Suppressor macrophage treated with lipopolysaccharide for 4 hours (primary cell): ENCODE measurements at places on chromosomes 12 and 14.
A peak's percentile ranks its signal among the peaks of the same experiment; 100 is the strongest.

DNA sequence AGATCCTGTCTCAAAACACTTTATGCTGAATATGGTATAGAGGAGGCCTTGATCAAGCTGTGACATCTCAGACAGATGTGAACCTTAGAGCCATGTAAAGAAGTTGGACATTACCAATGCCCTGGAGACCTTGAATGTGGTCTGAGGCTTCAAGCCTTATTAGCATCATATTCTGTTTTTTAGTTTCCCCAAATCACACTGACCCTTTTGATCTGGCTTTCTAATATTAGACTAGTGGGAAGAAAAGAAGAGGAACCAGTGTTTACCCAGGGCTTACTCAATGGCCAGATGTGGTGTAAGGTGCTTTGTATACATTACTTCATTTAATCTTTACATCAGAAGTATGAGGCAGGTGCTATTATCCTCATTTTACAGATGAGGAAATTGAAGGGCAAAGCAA, 10.6 kb upstream of the TBPL2 start:
- peak; percentile 15 for DNase-seq

DNA sequence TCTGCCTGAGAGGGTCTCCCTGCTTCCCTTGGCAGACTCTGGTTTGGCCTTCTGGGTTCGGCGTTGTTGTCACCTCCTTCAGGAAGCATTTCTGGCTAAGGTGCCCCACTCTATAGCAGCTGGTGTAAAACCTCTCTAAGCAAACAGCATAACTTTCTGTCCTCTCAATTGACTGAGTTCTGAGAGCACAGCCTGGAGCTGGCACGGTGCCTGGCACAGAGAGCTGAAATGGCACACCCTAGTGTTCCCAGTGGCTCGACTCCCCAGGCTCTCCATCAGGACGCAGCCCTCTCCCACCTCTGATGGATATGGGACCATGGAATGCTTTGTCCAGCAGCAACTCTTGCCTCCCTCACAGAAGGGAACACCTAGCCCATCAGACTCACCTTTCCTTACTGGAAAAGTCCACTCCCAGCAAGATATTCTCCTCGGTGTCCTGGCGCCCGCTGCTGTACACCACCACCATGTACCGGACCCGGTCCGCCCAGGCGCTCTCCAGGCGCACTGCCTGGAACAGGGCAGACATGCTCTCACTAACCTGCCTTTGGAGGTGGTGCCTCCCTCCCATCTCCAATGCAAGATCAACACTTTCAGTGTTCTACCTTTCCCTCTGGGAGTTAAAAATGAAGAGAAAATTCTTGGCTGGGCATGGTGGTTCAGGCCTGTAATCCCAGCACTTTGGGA, 40.6 kb downstream of the SSH1 start:
- DNase-seq, result no peak

- DNase-seq, result no peak
These were observed 124.8 kb downstream of the GLT1D1 start for GRCh38 chr12:128978067-128978466.

GRCh38 chr12:105426766-105427165, 96.3 kb downstream of the C12orf75 start:
- DNase-seq, result no peak

DNA sequence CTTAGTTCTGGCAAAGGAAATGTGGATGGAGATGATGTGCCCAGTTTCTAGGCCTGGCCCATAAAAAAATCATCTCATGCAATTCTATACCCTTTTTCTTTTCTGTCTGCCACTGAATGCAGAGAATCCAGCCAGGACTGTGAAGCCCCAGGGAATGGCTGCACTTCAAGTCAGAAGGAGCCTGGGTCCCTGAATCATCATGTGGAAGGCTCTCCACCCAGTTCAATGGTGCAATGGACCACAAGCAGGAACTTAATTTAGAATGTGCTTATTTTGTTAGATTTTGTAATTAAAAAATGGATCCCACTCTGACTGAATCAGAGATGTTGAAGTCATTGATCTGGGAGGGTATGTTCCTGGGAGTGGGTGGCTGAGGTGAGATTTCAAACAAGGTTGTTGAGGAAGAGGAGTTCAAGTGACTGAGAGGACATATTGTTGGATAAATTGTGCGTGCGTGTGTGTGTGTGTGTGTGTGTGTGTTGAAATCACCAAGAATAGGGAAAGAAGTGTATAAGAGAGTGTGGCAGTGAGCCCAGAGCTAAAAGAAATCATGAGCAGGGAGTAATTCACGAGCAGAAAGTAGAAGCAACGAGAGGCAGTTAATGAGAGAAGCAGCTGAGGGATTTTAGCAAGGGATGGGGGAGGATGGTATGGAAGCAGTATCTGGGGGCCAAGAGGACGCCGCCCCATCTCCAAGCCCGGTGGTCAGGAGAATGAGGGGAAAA, 125.4 kb downstream of the TMX1 start:
- no peak for DNase-seq

DNA sequence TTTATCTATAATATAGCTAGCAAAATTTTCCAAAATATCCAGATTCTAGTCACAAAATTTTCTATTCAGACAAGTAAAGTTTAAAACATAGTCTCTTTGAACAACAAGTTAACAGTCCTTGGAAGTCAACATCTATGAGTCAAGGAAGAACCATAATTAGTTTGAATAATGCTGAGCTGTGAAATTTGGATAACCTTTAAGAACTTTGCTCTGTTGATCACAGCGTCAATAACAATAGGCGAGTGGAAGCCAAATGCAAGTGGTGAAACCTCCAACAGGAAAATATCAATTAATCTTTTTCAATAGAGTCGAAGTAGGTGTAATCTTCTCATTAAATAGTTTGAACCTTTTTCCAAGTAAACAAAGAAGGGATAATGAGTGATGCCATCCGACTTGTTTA, 466.6 kb downstream of the FOXG1 start:
- no peak for DNase-seq

GRCh38 chr12:2957816-2958431, 1.3 kb upstream of the TEAD4 start:
- DNase-seq, result no peak

GRCh38 chr12:117671734-117672133, 297.1 kb downstream of the KSR2 start:
- peak; percentile 11 for DNase-seq

DNA sequence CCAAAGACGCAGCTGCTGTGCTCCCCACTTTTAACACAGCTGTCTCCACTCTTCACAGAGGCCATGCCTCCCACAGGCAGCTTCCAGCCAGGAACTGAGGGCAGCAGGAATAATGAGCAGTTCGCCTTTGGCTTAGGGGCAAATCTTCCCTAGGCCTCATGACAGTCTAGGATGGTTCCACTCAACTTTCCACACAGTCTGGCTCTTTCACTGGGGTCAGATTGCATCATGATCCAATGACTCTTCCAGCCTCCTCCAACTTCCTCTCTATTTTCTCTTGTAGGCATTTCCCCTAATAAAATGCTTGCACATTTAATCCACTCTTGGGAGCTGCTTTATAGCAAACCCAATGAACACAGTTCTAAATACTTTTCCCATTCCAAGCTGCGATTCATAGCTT, 271.6 kb upstream of the ATP2B1 start:
- peak; percentile 86 for DNase-seq

DNA sequence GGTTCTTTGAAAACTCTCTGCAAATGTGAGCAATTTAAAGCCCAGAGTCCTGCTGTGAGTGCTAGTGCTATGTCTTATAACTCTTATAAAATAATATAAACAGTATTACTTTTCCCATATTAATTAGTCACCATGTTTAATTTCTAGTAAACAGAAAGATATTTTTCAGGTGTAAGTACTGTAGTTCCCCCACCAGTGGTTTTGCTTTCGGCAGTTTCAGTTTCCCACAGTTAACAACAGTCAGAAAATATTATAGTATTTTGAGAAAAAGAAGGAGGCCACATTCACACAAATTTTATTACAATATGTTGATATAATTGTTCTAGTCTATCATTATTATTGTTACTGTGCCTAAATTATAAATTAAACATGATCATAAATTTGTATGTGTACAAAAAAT, 800.5 kb downstream of the LRFN5 start:
- no peak for DNase-seq

DNA sequence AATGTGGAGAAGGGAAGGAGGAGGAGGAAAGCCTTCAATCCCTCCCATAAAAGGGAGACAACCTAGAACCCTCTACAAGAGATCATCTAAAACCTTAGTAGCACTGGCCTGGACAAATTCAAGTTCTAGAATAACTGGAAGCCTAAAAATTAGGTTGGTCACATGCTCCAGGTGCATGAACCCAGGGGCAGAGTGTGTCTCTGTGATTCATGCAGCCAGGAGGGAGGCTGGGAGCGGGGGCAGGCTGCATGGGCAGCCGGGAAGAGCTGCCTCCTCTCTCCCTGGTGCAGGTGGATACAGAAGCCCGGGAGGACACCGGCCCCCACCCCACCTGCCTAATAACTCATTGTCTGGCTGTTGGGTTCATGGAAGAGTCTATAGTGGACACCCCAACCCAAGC, 38.6 kb downstream of the CCDC85C start:
- DNase-seq, result no peak

GRCh38 chr12:110256780-110257431, 24.1 kb upstream of the ATP2A2 start:
- DNase-seq, result peak; percentile 91

DNA sequence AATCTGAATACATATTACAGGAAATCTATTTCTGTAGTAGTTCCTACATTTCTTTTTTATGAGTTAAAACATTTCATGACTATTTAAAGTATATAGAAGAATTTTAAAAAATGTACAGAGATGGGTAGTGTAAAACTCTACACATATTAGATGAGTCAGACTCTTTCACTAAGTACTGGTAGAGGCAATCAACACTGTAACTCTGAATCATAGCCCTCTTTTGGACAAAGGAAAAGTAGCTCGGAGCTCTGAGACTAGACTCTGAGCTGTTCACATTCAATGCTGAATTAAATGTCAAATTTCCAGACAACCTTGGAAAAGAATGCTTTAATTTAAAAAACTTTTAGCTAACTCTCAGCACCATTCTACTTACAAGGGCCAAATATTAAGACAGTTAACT, 3.4 kb downstream of the PTCSC3 start:
- no peak for DNase-seq

- DNase-seq, result peak; percentile 87
These were observed at the start of gene CLEC2B for GRCh38 chr12:9869307-9870161. TSS of gene CLEC2B (minus strand) at chr12:9869354.

- DNase-seq, result no peak
These were observed 103.7 kb downstream of the CMKLR1 start for GRCh38 chr12:108235197-108235984.

- DNase-seq, result no peak
These were observed 12.2 kb downstream of the TBX3 start for GRCh38 chr12:114671443-114672411.

DNA sequence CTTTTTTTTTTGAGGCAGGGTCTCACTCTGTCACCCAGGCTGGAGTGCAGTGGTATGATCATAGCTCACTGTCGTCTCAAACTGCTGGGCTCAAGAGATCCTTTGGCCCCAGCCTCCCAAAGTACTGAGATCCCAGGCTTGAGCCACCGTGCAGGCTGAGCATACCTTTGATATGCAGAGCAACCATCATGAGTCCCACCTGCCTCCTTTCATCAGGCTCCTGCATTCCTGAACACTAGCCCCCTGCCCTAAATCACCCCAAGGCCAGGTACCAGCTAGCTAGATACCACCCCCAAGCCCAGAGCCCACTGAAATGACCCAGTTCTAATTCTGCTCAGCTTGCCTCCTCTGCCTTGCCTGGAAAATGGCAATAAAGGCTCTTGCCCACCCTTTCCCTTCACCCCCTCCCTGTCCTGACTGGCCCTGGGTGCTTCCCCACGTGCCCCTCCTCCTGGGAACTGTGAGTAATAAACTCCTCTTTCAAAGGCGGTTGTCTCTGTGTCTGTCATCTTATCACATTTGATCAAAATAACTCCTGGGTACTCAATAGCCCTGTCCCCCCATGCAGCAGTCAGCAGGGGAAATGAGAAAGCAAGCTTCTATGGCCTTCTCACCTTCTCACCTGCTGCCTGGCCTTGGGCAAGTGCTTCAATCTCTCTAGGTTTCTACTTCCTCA, 6.4 kb upstream of the BRF1 start:
- no peak for DNase-seq

DNA sequence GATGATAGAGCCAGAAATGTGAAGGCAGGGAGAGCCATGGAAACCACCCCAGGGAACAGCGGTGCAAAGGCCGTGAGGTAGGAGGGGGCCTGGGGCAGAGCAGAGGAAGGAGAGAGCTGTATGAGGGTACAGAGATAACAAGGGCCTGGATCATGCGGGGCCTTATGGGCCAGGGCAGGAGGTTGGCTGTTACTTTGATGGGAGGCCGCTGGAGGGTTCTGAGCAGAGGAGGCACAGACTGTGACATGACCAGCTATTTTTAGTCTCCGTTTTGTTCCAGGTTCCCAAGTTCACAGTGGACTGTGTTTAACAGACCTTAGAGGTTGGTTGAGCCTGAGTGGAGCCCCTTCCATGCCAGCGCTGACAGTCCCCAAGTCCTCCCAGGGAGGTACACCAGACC, 118.6 kb downstream of the GCH1 start:
- DNase-seq, result no peak

DNA sequence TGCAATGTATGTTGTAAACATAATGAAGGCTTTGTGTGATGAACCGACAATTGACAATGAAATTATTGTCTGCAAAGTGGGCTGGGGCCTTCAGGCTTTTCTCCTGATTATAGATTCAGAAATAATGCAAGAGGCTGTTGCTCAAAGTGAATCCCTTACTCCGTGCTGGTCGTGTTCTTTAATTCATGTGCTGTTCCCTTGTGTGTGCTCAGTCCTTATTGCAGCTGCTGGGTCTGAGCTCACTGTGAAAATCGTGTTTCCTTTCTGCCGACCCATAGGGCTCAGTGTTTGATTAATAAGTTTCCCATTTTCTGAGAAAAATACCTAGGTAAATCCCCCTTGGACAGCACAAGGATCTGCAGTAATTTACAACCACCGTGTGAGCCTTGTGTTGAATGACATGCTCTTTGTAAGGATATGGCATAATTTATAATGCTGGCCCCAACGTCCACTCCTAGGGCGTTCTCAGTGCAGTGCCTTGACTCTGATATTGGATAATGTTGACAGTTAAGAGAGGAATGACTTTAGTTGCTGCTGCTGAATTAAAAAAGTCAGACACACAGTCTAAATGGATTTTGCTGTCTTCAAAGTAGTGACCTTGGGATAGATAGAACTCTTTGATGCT, 81.6 kb downstream of the RGS6 start:
- DNase-seq, result no peak

- no peak for DNase-seq
These were observed 1127.0 kb downstream of the BCL11B start for GRCh38 chr14:98144964-98145363.

DNA sequence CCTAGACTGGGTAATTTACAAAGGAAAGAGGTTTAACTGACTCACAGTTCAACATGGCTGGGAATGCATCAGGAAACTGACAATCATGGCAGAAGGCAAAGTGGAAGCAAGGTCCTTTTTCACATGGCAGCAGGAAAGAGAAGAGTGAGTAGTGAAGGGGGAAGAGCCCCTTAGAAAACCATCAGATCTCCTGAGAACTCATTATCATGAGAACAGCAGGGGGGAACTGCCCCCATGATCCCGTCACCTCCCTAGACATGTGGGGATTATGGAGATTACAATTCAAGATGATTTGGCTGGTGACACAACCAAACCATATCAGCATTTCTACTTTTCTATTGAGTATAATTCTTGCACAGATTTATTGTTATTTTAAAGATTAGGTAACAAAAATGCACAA, 822.1 kb upstream of the FLRT2 start:
- DNase-seq, result no peak
